Transverse colon (tissue), 4 donors: ENCODE measurements at places on chromosomes 11 and 22. TPM values are rescaled to one million over a fixed set of nuclear protein-coding genes. Genes with fewer than 3 reads are reported as not detected.

GRCh38 chr11:33195462-33196173 lies 34.3 kb upstream of the CSTF3 start:
- DNase-seq = no peak

- peak; percentile 33 for DNase-seq
These were observed 38.7 kb upstream of the TSKU start for GRCh38 chr11:76744186-76745043.

DNA sequence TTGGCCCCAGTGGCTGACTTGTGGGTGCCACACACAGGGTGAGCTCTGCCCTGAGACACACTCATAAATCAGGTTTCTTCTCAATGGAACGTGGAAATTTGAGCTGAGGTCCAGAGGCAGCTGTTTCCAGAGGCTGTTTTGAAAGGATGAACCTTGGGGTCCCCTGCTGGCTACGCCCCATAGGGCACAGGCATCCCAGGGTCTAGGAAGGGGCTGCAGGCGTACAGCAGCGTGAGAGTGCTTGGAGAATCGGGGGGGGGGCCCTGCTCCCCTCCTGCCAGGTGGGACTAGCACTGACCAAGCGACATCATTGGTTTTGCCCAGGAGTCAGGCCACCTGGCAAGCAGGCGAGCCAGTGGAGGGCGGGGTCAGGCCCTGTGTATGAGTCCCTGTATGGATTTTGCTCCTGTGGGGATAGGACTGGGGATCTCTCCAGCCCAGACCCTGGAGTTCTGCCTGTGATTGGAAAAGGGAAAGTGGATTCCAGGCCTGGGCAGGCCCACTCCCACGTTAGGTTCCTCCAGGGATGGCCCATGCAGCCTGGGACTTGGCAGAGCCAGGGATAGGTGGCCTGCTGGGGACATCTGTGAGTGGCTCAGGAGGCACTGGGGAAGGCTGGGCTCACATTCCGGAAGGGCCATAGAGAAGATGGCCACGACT lies 61.0 kb downstream of the FBXO7 start:
- no peak for DNase-seq

- no peak for DNase-seq
These were observed 4.7 kb downstream of the UCP3 start for GRCh38 chr11:74004046-74004695.

DNA sequence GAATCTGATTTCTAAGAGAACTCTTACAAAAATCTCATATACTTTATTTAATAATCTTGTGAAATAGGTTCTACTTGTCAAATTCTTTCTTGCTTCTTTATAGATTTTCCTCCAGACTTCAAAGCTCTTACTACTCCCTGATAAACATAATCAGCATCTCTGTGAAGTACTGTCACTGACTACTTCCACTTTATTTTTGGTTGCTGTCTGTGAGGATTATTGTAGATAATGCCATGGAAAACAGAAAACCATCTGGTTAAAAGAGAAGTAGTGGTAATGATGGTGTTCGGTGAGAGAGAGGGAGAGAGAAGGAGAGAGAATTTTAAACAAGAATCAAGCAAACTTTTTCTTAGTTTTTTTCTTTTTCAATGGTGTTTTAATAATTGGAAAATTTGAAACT lies 152.3 kb downstream of the TMEM135 start:
- no peak for DNase-seq

GRCh38 chr11:113736323-113736722 lies 30.2 kb upstream of the TMPRSS5 start:
- no peak for DNase-seq

DNA sequence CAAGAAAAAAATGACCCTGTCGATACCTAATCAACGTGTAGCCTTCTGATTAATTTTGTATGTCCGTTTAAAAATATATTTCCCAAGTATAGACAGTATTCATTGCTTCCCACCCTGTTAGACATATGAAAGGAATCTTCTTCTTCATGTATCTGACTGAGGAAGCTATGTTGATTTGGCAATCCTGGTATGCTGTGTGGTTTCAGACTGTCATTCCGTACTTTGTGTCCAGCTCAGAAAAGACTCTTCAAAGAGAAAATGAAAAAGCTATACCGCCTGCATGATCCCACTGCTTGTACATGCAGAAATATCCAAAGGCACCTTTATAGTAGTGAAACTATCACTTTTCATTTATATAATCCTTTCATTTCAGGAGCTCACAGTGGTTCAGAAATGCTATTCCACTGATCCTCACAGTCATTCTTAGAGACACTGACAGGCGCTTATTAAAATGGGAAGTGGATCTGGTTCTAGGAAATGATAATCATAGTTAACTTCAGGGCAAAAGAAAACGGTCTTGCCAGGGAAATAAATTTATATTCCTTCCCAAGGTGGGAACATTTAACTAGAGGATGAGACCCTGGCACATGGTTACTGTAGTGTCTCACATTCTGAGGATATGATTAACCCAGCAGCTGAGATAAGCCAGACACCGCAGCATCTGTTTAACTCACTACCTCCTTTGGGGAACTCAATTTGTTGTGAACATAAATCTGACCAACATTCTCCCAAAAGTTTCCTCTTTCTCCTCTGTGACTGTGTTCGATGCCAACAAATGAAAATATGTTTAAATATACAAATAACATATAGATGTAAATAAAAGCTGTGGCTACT lies 599.2 kb upstream of the LUZP2 start:
- no peak for DNase-seq

DNA sequence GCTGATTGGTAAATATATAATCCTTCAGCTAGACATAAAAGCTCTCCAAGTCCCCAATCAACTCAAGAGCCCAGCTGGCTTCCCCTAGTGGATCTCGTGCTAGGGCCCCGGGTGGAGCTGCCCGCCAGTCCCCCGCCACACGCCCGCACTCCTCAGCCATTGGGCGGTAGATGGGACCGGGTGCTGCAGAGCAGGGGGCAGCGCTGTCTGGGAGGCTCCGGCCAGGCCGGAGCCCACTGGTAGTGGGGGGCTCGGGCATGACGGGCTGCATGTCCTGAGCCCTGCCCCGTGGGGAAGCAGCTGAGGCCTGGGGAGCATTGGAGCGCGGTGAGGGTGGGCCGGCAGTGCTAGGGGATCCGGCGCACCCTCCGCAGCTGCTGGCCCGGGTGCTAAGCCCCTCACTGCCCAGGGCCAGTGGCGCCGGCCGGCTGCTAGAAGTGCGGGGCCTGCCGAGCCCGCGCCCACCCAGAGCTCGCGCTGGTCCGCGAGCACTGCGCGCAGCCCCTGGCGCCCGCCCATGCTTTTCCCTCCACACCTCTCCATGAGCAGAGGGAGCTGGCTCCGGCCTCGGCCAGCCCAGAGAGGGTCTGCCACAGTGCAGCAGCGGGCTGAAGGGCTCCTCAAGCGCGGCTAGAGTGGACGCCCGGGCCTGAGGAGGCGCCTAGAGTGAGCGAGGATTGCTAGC lies 1680.6 kb upstream of the RAG2 start:
- no peak for DNase-seq

DNA sequence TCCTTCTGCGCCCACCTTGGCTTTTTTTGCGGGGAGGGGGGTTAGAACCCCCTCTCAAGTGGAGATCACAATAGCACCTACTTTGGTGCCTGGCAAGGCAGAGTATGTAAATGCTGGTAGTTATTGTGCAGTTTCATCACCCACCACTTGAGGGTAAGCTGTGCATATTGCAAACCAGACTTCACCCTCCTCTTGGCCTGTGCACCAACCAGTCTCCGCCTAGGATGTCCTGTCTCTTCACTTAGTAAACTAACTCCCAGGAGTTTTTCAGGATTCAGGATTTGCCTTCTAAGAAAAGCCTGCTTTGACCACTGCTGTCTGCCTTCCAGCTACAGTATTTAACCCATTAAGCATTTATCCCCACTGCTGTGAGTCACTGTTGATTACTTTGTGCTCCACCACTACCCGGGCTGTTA lies 2.0 kb upstream of the UBXN1 start:
- DNase-seq = peak; percentile 53

CABP4 gene
- total RNA-seq = not detected

- DNase-seq = no peak
These were observed 745.0 kb upstream of the ANO5 start for GRCh38 chr11:21447871-21448270.

DNA sequence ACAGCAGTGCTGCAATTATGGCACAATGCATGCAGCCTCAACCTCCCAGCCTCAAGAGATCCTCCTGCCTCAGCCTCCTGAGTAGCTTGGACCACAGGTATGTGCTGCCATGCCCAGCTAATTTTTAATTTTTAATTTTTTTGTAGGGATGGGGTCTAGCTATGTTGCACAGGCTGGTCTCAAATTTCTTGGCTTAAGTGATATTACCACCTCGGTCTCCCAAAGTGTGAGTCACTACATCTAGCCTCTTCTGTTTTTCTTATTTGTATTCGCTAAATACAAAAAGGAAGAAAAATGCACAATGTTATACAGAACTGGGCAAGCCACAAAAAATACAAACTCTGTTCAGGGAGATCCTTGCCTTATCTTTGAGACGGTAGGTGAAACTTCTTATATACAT lies 62.1 kb downstream of the DDI1 start:
- no peak for DNase-seq

- DNase-seq = no peak
These were observed 137.3 kb upstream of the RASSF10 start for GRCh38 chr11:12871788-12872321.

- DNase-seq = no peak
These were observed 40.6 kb downstream of the OSBP start for GRCh38 chr11:59574932-59575502.

DNA sequence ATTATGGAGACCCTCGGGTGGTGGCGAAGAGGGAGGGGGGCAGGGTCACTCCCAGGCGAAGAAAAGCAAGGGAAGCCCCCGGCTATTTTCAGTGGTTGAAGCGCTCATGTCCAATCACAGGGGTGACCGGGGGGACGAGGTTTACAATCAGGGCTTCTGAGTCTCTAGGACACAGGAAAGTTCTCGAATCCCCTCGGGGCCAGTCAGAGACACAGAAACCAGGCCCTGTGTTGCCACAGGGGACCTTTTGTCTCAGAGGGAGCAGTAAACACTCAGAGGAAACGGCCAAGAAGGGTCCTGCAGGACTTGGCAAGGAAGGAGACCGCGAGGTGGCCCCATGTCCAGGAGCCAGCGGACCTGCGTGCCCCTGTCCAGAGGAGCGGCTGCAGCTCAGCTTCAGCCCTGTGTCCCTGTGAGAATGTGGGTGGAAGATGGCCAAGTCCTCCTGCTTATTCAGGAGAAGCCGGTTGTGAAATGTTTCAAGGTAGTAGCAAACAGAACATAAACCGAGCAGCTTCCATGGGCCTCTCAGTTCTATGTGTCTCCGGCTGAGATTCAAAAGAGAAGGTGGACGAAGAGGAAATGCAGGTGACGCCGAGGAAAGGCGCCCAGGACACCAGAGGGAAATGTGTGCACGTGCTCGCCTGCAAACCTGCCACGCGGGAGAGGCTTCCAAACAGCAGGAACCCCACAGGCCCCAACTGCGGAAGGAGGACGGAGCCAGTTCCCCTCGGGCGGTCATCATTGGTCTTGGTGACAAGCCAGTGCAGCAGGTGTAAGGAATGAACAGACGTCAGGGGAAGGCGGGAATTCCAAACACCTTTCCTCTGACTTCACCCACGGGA lies 357.6 kb downstream of the BRD1 start:
- DNase-seq = no peak

DNA sequence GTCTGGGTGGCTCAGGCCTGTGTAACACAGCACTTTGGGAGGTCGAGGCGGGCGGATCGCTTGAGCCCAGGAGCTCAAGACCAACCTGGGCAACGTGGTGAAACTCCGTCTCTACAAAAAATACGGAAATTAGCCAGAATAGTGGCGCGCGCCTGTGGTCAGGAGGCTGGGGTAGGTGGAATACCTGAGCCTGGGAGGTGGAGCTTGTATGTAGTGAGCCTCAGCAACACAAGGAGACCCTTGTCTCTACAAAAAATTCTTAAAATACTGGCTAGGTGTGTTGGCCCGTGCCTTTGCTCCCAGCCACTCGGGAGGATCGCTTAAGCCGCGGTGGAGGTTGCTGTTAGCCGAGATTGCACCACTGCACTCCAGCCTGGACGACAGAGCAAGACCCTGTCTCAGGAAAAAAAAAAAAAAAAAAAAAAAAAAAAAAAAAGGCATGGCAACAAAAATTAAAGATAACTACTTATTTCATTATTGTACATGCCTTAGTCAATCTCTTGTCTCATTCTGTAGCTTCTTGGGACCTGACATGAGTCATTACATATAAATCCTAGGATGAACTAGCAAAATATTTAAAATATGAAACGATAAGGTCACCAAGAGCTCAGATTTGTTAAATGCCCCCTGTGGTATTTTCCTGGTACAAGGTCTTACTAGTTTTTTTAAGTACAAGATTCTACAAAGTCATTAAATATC lies 1.1 kb downstream of the TAF1D start:
- peak; percentile 19 for DNase-seq

MCAM gene
- 466 TPM for total RNA-seq

DNA sequence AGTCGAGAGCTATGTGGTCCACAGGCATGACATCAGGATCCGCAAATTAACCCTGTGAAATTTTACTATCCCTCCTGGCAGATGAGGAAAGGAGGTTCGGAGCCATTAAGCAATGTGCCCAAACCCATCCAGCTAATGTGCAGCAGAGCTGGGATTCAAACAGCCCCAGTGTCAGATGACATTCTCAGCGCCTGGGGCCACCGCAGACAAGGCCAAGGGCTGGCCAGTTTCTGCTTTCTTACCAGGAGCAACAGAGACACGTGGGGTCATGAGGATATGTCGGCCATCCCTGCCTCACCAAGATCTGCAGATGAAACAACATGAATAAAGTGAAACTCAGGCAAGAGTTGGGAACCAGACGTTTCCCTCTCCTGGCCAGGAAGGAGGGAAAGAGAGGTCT lies 110.2 kb downstream of the TENM4 start:
- DNase-seq = no peak

DNA sequence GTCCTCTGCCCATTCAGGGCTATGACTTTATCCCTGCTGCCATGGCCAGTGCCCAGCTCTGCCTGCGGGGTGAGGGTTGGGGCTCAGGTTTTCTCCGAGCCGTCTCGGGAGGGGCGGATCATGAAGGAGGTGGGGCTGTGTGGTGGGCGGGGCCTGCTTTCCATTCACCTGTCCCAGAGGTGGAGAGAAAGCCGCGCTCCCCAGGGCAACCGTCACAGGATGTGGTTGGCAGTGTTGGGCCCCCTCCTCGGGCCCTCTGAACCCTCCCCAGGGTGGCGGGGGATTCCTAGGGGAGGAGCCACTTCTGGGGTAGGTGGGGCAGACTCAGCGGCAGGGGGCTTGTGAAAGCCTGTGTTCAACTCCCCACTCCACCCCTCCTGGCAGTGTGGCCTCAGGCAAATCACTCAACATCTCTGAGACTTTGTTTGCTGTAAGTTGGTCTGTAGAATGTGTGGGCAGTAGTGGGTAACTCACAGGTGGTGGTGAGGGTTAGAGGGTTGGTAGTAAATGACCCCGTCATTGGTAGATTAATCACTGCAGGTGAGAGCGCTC lies 50.3 kb downstream of the CD6 start:
- peak; percentile 75 for DNase-seq
